Smooth muscle cell of the brain vasculature (primary cell): ENCODE measurements at places on chromosomes 6 and 20.

DNA sequence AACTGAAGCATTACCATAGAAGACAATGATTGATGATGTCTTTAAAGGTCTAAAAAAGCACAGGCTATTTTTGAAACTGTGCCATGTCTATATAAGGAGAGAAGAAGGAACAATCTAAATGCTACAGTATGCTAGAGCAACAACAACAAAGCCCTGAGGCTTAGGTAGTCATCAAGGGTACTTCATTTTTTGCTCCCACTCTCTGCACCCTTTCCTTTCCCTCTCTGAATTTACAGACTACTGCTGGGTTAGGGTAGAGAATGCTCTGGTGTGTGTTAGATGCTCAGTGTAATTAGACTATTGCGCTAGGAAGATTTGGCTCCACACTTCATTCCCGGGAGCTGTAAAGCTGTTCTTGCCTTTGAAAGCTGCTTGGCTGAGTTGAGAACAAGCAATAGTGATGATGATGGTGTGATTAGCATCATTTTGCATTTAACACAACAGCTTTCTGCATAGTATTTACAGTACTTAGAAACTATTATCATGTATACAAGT is 1262.5 kb upstream of the CITED2 start:
- DNase-seq: no peak

- no peak for DNase-seq
Measured at GRCh38 chr20:11853359-11853758, 64.3 kb upstream of the BTBD3 start.

DNA sequence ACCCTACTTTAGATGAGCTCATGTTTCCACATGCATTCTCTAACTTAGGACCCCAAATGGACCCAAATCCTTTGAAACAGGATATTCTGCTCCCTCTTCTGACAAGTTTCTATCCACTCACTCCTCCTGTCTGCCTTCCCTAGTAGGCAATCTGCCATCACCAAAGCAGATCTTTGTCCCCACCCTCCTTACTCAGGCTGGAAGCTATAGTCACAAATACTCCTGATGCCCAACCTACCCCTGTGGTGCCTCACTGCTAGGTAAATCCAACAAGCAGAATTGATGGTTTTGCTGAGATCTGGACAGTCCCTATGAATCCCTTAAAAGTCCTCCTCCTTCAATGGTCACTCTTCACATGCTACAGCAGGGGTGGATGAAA is 21.7 kb downstream of the ELOVL5 start:
- DNase-seq: no peak

DNA sequence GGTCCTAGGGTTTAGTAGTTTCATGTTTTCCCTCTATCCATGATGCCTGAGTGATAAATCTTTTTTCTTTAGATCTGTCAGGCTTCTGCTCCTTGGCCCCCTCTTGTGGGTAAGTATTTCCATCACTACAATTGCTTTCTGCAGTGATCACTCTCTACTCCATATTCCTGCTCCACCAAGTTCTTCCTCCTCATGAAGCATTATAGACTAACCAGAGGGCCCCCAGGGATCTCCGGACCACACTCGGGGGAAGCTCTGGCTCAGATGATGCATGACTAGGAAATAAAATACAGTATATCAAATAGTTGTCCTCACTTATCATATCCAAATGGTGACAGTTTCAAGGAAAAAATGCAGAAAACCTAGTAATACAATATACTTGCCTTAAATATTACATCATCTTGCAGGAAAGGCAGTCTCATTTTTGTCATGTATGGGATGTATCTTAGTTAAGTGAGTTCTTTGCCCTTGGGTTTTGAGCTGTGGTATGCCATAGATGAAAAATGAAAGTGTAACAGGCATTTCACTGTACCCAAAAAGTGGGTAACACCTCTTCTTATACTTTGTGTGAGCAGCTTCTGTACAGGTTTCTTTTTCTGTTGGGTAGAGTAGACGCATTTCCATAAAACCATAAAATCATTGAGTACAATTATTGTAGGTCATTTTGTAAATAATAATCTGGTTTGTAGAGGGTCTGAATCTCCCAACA is 200.9 kb upstream of the EYA4 start:
- DNase-seq: no peak

- DNase-seq: peak; percentile 88
Measured at GRCh38 chr6:169097381-169097959, 156.2 kb downstream of the THBS2 start.

- DNase-seq: no peak
Measured at GRCh38 chr6:148518511-148519156, 176.0 kb downstream of the SASH1 start.

DNA sequence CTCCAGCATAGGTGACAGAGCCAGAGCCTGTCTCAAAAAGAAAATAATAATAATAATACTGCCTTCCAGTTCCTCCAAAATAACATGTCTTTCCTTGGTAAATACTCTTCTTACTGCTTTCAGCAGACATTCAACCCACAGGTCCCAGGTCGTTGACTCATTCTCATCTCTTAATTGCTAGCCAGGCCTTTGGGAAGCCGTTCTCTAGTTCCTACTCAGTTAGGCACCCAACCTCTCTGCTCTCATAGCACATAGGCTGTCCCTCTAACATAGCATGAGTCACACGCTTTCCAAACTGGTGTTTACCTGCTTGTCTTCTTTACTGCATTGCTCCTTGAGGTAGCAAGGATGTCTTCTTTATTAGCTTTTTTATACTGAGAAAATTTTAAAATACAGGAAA is 98.8 kb downstream of the LAMA2 start:
- DNase-seq: no peak

DNA sequence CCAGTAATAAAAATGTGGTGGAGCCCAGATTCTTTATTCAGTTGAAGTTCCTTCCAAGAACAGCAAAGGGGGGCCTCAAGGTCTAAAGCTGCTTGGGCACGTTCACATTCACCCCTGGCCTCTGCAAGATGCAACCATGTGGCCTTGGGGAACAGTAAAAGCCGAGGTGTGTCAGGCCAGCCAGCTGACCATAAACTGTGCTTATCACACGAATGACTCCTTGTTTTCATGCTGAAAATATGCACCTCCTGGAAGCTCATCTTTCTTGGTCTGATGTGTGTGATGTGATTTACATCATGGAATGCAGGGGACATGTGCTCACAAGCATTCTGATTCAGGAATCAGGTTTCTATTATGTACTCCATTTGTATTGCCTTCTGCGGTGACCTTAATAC is 211.6 kb upstream of the MARCKS start:
- no peak for DNase-seq

GRCh38 chr6:84441456-84441855 is 214.0 kb upstream of the CEP162 start:
- no peak for DNase-seq

- DNase-seq: no peak
Measured at GRCh38 chr20:14415467-14415866, 78.1 kb upstream of the FLRT3 start.

DNA sequence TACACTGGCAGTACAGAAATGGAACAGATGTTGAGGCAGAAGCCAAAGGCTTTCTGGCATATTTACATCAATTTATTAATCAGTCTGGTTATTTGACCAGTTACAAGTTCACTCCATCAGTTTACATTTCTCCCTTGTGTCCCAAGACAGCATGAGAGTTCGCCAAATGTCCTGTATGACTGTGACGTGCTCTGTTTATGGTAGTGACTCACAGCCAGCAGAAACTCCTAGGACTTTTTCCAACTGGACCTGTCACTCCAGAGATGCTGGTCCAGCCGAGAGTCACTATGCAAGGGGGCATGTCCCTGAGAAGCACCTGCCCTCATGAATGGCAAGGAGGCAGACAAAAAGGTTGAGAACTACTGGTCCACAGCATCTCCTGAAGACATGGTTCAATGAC is 160.0 kb downstream of the LRFN2 start:
- no peak for DNase-seq
